Thoracic aorta (tissue), 2 donors: ENCODE measurements at places on chromosomes 6 and 20.

GRCh38 chr6:154041001-154041400 lies 2.0 kb downstream of the OPRM1 start:
- DNase-seq: no peak

DNA sequence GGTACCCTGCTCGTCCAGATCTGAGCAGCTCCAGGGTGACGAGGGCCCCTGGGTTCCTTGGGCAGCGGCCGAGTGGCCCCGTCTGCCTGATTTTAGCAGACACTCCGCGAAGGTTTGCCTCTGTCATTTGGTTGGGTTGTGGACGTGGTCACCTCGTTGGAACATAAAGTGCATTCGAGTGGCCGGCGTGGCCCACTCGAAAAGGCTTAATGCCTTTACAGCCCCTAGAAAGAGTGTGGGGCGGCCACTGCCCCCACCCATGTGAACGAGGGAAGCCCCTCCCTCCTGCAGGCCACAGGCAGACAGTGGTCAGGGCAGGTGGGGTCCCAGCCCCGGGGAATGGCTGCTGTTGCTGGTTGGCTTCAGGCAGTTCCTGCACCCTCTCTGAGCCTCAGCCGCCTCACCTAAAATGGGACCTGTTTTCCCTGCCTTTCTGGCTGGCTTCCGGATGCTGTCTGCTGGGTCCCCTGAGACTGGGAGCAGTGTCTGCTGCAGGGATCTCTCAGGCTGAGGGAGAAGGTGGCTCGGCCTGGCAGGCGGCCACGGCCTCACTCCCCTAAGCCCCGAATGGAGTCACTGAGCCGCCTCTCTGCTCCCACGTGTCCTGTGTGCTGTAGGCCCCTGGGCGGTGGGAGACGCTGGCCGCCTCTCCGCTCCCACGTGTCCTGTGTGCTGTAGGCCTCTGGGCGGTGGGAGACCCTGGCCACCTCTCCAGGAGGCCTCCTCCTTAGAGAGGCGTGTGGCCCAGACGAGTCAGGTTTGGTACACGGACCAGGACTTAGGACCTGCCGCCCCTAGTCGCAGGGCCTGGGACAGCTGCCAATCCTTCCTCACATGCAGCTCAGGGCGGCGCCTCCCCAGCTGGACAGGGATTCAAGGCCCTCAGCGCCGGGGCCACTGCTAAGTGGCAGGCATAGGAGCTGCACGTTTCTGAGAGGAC lies 233.0 kb downstream of the ERMARD start:
- DNase-seq: no peak

DNA sequence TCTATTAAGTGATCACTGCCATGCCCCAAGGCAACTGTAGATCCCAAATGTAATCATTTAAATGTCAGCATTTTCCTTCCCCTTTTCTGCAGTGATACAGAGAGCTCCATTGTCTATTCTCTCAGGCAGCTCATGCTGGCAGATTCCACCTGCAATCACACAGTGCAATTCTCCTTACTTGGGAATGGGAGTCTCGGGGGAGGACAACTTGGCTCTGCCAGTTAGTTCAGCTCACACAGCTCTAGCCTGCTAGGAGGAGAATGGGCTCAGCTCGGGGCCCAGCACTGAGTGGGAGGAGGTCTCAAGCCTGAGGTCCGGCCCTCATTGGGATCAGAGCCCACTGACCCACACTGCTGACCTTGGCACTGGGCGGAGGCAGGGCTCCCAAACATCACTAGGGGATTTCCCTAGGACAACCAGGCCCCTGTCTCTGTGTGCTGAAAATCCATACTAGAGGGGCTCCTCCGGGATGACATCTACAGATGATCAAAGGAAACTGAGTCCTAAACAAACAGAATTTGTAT lies 109.2 kb upstream of the ASF1A start:
- DNase-seq: no peak

GRCh38 chr6:18485660-18486435 lies 98.7 kb downstream of the RNF144B start:
- no peak for DNase-seq

GRCh38 chr20:37471741-37472235 lies 49.3 kb upstream of the NNAT start:
- no peak for DNase-seq

DNA sequence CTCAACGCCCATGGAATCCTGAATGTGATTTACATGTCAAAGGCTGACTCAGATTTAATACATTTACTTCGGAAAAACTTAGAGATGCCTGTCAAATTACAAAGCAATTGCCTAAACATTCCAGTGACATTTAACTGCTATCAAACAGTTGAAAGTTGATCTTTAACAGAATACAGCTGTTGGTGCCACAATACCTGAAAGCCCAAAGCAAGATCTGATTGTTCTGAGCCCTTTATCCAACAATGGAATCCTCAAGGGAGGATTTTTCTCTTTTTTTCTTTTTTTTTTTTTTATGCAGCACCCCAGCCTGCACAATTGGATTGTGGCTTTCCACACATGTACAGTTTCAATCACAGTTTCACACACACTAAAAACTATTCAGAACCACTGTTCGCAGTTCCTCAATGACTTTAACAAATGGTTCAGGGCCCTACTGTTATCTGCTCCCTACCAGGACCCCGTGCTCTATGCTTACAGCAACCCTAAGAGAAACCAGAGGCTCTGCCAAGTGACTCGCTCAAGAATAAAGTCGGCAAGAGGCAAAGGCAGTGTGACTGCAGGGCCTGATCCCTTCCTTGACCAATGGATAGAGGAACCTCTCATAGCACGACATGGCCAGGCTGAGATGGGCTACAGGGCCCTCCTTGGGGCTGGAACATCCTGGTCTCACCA lies 33.3 kb downstream of the EPB41L2 start:
- no peak for DNase-seq

DNA sequence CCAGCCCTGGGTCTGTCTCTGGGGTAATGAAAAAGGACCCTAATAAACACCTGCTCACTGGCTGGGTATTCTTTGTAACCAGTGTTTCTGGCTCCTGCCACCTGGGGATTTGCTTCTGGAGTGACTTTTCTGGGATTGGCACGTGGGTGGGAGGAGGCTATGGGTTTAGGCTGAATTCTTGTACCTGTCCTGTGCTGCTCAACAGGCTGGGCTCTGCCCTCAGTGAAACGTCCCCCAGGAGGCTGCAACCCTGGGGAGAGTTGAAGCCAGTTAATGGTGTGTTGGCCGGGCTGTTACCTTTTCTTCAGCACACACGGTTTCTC lies 6.8 kb downstream of the NPBWR2 start:
- DNase-seq: no peak

DNA sequence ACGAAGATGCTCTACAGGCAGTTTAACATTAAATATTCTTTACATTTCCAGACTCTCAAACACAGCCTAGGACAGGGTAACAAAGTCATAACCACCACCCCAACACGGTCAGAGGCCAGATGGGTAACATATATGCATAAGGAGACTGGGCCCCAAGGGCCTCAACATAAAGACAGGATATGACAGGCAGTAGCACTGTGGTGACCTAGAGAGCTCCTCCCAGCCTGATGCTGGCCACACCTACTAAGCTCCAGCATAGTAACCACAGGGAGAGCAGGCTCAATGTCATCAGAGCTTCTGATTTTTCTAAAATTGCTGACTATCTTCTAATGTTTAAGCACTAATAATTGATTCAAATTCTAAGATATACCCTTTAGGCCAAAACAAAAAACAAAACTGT lies 21.7 kb downstream of the SMLR1 start:
- no peak for DNase-seq
